ENCODE measurements at places on chromosomes 5 and 9.
A peak's percentile ranks its signal among the peaks of the same experiment; 100 is the strongest.

- DNase-seq = no peak
Measured at GRCh38 chr5:34903260-34903659, 12.0 kb downstream of the RAD1 start.

DNA sequence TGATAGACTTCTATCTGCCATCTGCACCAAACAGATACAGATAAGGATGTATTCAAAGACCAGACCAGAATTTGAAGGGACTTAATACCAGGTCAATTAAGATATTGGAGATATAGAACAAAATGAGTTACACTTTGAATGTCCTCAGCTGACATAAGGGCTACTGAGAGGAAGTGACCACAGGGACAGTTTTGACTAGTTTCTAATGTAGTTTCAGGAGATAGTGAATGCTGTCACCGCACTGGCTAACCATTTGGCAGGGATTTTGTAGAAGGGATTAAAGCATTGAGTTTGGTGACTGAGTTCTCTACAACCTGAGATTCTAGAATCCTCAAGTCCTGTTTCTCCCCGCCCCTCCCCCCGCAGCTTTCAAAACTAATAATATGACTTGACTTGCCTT is 22.7 kb downstream of the CCNH start:
- no peak for DNase-seq

- no peak for DNase-seq
Measured at GRCh38 chr9:398085-398484, 183.4 kb downstream of the DOCK8 start.

DNA sequence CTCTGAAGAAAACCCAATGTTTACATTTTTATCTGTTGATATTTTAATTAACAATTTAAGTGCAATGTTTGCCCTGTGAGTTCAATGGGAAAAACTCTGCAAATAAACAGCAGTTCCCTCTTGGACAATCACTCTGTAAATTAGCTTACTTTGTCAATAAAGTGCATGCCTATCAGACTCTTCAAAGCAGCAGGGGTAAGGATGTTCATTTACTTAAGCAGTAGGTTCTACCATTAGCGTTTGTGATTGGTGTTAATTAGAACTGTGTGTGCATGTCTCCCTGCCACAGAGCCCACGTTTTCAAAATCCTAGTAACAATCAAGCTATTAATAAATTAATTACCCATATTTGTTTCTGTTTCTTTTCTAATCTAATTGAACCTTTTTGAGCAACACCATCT is 1921.6 kb upstream of the WWC1 start:
- peak; percentile 51 for DNase-seq

DNA sequence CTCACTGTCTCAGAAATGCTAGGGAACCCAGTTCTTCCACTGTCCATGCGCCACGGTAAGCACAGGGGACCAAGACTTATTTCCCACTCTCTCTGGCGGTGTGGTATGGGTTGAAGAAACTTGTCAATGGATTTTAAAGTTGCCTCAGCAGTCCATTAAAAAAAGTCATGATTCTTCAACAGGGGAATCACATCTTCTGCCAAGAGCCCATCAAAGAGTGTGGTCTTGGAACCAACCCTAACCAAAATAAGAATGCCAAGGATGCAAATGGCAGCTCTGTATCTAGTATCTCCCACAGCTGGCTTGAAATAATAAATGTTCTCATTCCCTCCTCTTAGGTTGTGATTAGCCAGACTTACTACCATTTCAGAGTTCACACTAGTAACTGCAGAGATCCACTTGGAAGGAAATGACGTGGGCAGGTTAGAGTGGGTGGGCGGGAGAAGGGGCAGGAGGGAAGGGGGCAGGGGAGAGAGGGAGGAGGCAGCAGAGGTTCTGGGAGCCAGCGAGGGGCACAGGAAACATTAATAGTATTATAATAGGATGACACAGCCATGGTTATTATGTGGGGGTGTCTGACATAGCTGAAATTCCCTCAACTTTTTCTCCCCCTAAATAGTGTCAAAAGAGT is 17.6 kb downstream of the PTCH1 start:
- no peak for DNase-seq

DNA sequence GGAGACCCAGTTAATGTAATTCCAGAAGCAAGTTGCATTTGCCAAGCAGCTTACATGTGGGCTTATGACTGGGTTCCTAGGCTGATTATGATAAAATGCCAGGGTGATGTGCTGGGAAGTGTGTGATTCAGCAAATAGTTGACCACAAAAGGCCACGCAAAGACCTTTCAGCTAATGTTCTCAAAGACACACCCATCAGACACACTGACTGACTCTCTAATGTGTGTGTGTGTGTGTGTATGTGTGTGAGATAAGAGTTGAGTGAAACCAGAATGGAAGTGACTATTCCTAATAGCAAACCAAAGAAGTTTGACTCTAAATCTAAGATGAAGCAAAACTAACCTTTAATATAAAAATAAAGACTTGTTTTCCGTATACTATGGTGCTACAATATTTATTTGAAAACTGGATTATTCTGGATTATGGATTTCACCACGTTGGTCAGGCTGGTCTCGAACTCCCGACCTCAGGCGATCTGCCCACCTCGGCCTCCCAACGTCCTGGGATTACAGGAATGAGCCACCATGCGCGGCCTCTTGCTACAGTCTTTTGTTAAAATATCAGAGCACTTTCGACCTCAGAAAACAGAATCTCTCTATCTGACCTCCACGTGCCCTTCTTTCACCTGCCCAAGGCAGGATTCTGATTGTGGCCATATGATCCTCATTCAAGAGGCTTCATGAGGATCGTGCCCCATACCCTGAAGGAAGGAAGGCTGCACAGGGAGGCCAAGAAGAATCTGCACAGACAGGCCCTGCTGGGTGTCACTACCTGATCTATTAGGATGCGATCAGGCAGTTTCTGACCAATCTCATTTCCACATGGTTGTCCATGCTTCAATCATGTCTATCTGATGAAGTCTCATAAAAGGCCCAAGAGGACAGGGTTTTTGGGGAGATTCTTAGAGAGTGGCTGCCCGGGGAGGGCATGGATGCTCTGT is 75.6 kb downstream of the USP20 start:
- DNase-seq = no peak

DNA sequence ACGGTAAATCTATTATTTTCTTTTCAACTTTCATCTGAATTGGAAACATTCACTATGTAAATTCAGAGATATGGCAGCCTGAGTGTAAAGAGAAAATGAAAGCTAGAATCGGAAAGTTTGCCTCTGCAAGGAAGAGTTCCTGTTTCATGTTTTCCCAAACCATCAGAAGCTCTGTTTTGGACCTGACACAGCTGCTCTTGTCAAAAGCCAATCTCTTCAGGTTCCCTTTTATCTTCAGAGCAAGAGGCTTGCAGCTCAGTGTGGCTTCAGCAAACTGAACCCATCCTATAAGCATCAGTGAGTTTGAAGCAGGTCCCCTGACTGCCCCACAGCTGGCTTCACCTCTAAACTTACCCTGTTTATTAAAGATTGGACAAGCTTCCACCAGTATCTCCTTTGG is 1099.7 kb downstream of the DTWD2 start:
- no peak for DNase-seq

- no peak for DNase-seq
Measured at GRCh38 chr9:133819923-133820322, 81.8 kb upstream of the SARDH start.

GRCh38 chr9:114908104-114908622 is 22.2 kb downstream of the TNFSF8 start:
- DNase-seq = peak; percentile 78

- DNase-seq = peak; percentile 38
Measured at GRCh38 chr5:67215519-67216471, 19.2 kb upstream of the CD180 start.

- peak; percentile 32 for DNase-seq
Measured at GRCh38 chr5:146073239-146073900, 32.0 kb downstream of the PLAC8L1 start.

GRCh38 chr5:124061663-124062062 is 549.7 kb downstream of the CSNK1G3 start:
- peak; percentile 69 for DNase-seq

GRCh38 chr5:138951986-138952735 is 77.0 kb upstream of the LRRTM2 start:
- DNase-seq = no peak

DNA sequence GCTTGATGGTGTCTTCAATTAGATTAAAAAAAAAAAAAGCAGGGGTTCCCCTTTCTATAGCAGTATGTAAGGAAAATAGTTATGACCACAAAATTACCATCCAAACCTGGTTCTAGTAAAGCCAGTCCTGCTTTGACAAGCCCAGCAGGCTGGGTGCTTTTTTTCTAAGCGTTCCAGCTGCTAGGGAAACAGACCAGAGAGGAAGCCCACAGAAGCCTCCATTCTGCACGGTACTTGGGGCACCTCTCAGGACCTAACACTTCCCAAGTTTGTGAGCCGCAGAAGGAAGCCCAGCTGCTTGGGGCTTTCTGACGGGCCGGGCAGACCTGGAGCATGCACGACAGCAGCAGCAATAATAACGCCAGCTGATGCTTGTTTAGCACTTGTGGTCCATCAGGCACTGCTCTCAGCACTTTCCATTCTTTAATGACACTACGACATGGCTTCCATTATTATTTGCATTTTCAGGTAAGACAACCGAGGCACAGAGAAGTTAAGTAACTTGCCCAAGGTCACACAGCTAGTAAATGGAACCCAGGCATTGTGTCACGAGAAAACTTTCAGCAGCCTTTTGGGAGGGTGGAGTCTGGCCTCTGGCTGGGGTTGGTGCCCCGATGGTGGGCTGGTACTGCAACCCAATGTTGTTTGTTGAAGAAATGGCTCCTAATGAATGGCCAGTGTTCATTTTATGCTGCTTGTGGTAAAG is 15.4 kb downstream of the LMX1B start:
- DNase-seq = no peak

Data from COR-L47 (cell line).